ENCODE measurements at places on chromosomes 12 and 14.

GRCh38 chr12:108572166-108572790 is 9.9 kb downstream of the ISCU start:
- no peak for DNase-seq

DNA sequence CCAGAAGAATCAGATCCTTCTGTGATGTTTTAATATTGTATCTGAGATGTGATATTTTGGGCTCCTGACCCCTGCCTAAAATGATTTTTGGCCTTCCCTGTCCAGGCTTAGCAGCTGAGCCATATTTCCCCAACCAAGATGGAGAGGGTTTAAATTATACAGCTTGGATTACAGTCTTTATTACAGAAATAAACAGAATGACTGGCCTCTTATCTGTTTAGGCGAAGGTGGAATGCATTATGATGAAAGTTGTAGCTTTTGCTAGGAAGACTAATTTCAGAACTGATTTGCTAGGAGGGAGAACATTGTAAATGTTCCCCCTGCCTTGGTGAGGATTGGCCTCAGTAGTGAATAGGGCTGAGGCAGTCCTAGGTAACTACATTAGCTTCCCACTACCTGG is 23.3 kb downstream of the BMAL2 start:
- DNase-seq, result no peak

GRCh38 chr14:29773990-29774389 is 153.7 kb downstream of the PRKD1 start:
- no peak for DNase-seq

GRCh38 chr12:109140560-109140959 is 24.2 kb downstream of the ACACB start:
- DNase-seq, result no peak

GRCh38 chr14:84225268-84225667 is 1304.7 kb upstream of the FLRT2 start:
- peak; percentile 7 for DNase-seq

DNA sequence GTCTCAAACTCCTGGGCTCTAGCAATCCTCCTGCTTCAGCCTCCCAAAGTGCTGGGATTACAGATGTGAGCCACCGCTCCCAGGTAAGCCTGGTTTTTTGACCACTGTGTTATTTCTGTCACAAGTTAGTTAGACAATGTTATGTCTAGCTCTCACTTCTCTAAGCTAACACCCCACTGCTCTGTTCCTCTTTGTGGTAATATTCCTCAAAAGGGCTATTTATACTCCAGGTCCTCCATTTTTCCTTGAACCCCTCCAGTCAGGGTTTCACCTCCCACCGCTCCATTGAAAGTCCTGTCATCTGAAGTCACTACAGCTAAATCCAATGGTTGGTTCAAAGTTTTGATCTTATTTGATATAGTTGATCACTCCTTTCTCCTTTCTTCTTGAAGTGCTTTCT is 5.1 kb downstream of the IRAK3 start:
- DNase-seq, result no peak

- DNase-seq, result no peak
Observed at GRCh38 chr12:26116829-26117715, 7.8 kb downstream of the BHLHE41 start.

DNA sequence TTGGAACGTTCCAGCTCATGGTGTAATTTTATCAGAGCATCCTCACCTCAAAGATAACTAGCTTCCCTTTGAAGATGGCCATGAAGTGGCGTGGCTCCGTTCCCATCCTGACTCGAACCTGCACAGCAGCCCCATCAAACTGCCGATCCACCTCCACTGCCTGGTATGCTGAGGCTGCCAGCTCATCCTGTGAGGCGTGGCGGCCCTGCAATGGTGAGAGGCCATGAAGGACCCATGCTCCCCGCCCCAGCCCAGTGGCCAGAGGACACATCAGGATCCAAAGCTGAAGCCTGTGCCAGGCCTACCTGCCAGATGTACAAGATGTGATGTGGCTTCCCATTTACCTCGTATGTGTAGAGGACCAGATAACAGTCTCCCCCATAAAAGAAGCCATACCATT is 11.2 kb downstream of the AVIL start:
- no peak for DNase-seq

DNA sequence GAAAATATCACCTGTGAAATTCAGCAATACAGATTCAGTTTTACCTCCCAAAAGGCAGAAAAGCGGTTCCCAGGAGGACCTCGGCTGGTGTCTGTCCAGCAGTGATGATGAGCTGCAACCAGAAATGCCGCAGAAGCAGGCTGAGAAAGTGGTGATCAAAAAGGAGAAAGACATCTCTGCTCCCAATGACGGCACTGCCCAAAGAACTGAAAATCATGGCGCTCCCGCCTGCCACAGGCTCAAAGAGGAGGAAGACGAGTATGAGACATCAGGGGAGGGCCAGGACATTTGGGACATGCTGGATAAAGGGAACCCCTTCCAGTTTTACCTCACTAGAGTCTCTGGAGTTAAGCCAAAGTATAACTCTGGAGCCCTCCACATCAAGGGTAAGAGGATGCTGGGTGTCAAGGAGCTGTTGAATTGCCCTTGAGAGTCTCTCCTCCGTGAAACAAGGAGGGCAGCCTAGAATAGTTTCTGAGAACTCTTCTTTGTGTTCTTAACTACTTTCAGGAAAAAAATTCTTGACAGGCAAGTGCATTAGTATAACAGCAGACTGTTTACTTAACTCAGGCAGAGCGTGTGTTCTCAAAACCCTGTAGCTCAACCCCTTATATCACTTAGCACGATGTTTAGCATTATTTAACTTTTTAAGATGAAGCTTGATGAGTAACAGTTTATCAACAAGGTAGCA is 7.7 kb downstream of the TDP1 start:
- DNase-seq, result no peak

DNA sequence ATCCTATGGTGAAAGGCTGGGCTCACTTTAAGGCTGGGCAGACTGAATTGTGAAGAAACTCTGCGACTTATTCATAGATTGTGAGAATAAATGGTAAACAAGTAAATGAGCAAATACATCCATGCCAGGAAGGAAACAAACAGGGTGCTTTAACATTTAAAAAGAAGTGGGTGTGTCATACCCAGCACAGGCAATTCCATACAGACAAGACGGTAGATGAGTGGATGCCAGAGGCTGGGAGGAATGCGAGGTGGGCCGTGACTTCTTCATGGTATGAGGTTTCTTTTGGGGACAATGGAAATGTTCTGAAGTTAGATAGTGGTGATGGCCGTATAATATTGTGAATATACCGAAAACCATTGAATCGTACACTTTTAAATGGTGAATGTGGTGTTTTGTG is 49.8 kb upstream of the CDKN3 start:
- no peak for DNase-seq

DNA sequence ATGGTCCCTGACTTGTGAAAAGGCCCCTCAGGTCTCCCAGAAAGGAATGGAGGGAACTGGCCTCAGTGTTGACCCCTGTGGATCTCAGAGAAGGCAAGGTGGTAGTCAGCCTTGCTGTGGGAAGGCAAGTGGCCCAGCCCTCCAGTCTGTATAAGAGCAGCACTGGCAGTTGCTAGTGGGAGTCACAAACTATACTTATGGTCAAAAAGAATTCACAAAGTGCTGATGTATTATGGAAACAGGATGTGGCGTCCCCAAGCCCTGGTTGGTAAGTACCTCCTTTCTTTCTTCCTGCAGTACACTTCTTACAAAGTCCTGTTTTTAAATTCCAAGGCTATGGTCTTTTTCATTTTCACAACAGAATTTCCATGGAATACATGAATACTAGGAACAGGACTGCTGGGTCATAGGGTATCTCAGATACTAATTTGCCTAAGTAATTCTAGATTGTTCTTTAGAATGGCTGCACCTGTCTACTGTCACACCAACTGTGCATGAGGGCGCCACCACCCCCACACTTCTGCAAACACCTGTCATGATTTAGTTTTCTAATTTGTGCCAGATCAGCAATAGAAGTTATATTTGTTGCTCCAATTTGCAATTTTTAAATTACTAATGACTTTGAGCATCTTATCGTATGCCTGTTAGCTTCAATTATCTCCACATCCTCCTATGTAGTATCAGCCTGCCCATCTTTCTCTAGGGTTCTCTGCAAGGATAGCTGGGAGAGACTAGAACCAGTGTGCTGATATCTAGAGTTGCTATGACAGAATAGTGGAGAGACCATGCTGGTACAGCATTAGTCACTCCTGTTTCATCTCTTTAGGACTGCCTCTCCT is 40.7 kb upstream of the TMEM263 start:
- DNase-seq, result no peak

- DNase-seq, result no peak
Observed at GRCh38 chr14:50228313-50228712, 3.1 kb downstream of the SOS2 start.

- DNase-seq, result peak; percentile 67
Observed at GRCh38 chr14:31090883-31091764, 64.9 kb upstream of the STRN3 start.

GRCh38 chr12:6552140-6552551 is 3.7 kb downstream of the IFFO1 start:
- DNase-seq, result peak; percentile 52

DNA sequence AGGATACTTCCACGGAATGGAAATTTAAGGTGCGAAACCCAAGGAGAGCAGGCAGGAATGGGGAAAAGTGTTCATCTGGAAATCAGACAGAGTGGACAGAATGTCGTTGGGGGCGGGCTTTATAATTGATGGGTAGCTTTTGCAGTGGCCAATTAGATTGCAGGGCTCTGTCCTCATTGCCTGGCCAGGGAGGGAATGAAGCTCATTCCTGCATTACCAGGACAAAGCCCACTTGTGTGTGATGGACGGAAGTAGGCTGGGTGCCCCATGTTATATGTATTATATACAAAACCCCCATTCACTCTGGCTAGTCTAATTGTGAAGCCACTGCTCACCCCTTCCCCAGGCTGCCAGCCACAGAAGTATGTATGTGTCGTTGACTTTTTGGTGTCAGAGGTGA is 23.6 kb downstream of the ZNF664 start:
- no peak for DNase-seq

GRCh38 chr12:63888908-63889635 is 44.6 kb downstream of the SRGAP1 start:
- peak; percentile 56 for DNase-seq

DNA sequence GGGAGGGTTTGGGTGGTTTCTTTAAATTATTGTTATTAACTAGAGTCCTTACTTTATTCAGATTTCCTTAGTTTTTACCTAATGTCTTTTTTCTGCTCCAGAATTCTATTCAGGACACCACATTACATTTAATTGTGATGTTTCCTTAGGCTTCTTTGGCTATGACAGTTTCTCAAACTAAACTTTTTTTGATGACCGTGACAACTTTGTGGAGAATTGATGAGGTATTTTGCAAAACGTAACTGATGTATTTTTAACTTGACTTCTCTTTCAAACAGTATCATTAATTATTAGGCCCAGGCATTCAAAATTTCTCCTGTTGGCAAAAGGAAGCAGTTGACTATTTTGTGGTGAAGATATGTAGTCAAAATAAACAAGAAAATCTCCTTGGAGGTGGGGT is 10.5 kb downstream of the RNASE6 start:
- DNase-seq, result no peak

GRCh38 chr12:49111206-49111605 is 559 bp upstream of the LMBR1L start:
- DNase-seq, result no peak

DNA sequence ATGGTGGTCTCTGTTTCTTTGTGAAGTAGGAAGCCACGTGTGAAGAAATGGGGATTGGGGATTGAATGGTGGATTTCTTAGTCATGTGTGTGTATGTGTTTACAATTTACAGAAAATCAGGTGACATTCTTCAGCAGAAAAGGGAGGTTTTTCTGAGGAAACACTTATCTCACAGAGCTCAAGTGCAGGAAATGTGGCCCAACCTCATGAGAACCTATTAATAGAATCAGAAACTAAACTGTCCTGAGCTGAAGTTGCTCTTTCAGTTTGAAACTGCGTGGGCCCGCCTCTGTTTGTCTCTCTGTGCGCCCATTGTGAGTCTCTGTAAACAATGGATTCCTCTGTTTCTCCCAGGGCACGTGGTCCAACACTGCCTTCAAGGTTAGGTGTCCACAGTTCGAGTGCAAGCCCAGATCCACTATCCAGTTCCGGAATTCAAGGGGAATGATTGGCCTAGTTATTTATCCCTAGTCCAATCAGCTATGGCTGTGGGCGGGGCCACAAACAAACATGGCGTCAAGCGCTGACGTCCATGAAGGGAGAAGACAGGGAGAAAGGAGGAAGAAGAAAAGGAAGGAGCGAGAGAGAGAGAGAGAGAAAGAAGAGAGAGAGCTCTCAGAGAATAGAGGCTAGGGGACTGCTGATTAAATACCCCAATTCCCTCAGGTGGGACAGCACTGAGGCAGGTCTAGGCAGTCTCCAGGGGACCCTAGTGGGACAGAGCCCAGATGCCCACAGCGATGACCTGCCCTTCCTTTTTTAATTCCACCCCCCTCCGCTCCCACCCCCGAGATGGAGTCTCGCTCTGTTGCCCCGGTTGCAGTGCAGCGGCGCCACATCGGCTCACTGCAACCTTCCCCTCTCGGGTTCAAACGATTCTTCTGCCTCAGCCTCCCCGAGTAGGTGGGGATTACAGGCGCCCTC is 31.4 kb upstream of the C12orf76 start:
- DNase-seq, result no peak

GRCh38 chr14:32565256-32565655 is 236.2 kb downstream of the AKAP6 start:
- peak; percentile 27 for DNase-seq

DNA sequence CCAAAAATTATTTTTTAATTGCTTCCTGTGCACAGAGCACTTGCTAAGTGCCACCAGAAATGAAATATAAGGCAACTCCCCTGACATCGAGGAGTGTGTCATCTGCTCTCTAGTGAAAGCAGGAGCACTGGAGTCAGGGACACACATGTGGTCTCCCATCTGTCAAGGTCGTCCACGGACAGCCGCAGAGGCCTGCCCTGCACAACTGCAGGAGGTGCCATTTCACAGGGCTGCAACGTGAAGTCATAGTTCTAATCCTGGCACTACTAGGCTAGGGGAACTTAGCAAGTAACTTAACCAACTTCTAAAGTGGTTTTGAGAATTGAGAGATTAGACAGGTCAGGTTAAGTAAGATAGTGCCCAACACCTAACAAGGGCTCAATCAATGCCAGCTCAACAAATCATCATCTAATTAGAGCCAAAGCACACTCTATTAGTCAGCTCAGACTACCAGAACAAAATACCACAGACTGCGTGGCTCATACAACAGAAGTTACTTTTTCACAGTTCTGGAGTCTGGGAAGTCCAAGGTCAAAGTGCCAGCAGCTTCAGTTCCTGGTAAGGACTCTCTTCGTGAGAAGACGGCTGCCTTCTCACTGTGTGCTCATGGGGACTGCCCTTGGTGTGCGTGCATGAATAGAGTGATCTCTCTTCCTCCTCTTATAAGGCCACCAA is 30.7 kb downstream of the FOXN3 start:
- DNase-seq, result no peak

GRCh38 chr12:64203036-64203435 is 19.1 kb downstream of the KICS2 start:
- no peak for DNase-seq
